ENCODE measurements at places on chromosomes 11 and 22. TPM values are rescaled to one million over a fixed set of nuclear protein-coding genes. Genes with fewer than 3 reads are reported as not detected.

HPX gene
- not detected for total RNA-seq

OR4D5 gene
- total RNA-seq: not detected

FERMT3 gene
- total RNA-seq: not detected

IGF2 gene
- 2.0 TPM for total RNA-seq

DEPDC7 gene
- total RNA-seq: 6.9 TPM

FOSL1 gene
- total RNA-seq: 12.9 TPM

PATE4 gene
- not detected for total RNA-seq

CREBZF gene
- 20.4 TPM for total RNA-seq

DRICH1 gene
- not detected for total RNA-seq

NPAS4 gene
- total RNA-seq: not detected

CRKL gene
- total RNA-seq: 27.4 TPM

PRODH gene
- not detected for total RNA-seq

HEPHL1 gene
- not detected for total RNA-seq

RPL27A gene
- 1,699 TPM for total RNA-seq

CSNK2A3 gene
- 2.1 TPM for total RNA-seq

LRRC51 gene
- total RNA-seq: 9.3 TPM

SLC22A8 gene
- total RNA-seq: not detected

TEF gene
- total RNA-seq: 8.6 TPM

VSIG10L2 gene
- total RNA-seq: not detected

FXYD2 gene
- not detected for total RNA-seq

EIF4G2 gene
- total RNA-seq: 827 TPM

C11orf65 gene
- total RNA-seq: 0.41 TPM

RAB36 gene
- 3.0 TPM for total RNA-seq

All from H4 (cell line).